ENCODE measurements at places on chromosomes 1 and 21.

DNA sequence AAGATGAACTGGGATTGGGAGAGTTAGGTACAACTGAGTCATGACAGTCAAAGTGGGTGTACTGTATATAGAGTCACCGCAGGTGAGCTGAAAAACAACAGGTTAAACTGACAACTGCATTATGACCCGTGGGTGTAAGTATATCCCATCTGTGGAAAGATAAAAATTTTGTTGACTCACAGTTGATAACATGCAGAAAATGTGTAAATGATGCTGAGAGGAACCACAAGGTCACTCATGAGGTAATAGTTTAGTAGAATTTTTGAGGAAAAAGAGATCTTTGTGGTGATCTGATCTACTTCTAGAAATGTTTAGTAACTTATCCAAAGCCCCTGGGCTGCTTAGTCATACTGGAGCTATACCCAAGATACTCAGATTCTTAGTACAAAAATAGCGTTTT, 838 bp downstream of the OR2C3 start:
- ATAC-seq, result no peak

DNA sequence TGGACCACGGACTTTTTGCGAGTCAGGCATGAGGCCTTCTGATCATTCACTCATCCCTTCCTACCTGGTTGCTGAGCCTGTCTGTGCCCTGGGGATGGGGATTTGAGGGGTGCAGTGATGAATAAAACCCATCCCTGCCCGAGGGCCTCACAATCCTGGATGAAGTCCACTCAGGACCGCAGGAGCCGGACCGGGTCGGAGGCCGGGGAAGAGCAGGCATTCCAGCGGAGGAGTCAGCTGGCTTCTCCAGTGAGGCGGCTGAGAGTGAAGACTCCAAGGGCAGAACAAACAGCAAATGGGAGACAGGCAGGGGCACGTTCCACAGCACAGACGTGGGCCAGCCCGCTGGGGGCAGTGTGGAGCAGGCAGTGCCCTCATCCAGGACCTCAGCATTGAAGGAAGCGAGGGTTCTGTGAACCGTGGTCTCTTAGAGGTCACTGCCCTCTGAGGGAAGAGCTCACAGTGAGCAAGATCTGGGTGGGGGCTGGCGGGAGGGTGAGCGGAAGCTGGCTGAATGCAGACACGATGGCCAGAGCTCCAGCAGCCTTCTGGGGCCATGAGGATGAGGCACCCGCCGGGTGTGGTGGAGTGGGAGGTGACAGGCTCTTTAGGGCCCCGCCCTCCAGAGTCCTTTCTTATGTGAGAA, 10.9 kb upstream of the LRRC3 start:
- no peak for ATAC-seq

DNA sequence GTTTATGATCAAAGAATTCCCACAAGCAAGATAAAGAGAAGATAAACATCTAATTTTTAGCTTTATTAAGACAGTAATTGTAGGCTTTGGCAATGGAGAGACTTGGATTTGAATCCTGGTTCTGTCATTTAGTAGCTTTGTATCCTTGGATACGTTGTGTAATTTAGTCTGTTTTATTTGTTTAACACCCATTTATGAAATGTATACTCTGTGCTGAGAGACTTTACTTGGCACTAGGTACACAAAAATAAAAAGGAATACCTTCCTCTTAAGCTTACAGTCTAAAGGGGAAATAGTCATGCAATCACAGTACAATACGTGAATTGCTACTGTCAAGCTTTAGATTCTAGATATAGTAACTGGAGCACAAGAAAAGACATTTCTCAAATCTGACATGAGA, 23.8 kb downstream of the ZMPSTE24 start:
- ATAC-seq, result no peak

DNA sequence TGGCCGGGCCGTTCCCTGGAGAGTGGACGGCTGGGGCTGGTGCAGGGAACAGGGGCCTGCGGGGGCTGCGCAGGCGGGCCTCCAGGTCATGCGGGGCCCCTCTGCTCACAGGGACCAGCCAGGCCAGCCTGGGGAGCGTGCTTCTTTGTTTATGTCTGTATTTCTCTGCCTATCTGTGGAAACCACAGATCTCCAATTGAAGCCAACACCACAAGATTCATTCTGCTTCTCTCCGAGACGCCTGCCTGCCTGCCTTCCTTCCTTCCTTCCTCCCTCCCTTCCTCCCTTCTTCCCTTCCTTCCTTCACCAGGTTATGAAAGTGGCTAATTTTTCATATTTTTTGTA, 39.9 kb upstream of the HMGN1 start:
- ATAC-seq, result no peak

DNA sequence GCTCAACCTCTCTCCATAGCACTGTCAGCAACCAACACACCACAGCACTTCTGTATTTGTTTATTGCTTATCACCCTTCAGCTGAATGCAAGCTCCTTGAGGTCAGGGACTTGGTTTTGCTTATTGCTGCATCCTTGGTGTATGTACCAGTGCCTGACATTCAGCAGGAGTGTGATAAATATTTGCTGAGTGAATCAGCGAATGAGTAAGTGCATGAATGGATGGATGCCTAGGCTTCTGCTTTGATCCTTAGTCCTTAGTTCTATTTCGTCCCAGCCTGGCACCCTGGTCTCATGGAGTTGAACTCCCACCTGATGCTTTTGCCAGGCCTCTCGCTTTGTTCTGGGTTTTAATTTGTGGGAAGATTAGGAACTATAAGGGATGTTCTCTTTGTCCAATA, 88.2 kb downstream of the ZSCAN20 start:
- ATAC-seq, result no peak

GRCh38 chr1:174954671-174955669, 44.8 kb upstream of the CACYBP start:
- no peak for ATAC-seq

GRCh38 chr1:226433341-226433720, 25.4 kb upstream of the PARP1 start:
- no peak for ATAC-seq

DNA sequence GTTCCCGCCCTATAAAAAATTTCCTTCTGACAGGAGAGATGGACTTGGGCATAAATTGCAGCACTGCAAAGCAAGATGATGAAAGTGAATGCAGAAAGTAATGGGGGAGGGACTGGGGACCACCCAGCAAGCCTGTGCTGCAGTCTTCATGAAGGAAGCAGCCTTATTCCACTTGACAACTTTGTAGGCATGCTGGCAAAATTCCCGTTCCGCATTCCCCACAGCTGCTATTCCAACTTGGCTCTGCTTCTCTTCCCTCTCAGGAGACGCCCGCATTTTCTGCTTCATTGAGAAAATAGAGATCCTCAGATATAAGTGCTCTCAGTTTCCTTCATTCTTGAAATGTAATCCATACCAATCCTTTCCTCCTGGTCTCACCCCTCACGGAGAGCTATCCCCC, 2.4 kb downstream of the HMGB4 start:
- no peak for ATAC-seq

GRCh38 chr1:189323091-189323490, 1154.6 kb downstream of the BRINP3 start:
- ATAC-seq, result no peak

DNA sequence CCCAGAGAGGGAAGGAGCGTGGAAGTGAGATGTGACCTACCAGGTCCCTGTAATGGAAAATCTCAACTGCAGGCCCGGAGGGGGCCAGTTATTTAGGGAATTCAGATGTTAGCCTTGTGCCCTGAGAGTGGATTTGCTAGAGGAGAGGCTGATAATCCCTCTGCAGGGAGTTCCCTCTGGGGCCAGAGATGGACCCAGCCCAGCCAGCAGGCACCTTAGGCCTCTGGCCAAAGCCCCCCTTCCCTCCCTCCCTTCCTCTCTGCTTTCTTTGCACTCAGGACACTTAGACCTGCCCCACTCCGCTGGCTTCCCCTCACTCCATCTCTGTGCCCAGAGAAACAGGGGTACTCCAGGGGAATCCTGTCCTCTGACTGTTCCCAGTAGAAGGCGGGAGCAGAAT, 1.5 kb upstream of the ATP1A2 start:
- no peak for ATAC-seq

GRCh38 chr1:221779771-221780170, 37.9 kb upstream of the DUSP10 start:
- ATAC-seq, result no peak

DNA sequence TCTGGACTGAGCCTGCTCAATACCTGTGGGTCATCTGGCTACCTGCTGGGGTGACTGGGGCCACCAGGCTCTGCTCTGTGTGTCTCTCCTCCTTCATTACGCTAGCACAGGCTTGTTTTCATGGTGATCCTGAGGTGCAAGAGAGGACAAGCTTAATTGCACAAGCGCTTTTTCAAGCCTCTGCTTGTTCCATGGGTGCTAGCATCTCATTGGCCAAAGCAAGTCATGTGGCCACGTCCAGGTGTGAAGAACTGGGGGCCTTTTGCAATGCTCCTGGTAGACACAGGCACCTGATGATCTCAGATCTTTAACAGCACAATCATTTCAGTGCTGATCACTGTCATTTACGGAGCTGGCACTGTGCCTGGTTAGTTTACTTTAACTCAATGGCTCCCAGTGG, 114.6 kb downstream of the KAZN start:
- no peak for ATAC-seq

- ATAC-seq, result no peak
These were observed 132.7 kb downstream of the DMRTB1 start for GRCh38 chr1:53591924-53592323.

All from stimulated activated memory B cell treated with anti-CD40 and anti-IgM and Interleukin-4, amounts not matched to agents 10 μg/mL and 1 μg/mL and 100 μg/mL, for 72 hours (primary cell).